ENCODE measurements at places on chromosomes 7 and 10.

GRCh38 chr7:74489997-74490945 lies 36.6 kb downstream of the GTF2IRD1 start:
- DNase-seq, result no peak

DNA sequence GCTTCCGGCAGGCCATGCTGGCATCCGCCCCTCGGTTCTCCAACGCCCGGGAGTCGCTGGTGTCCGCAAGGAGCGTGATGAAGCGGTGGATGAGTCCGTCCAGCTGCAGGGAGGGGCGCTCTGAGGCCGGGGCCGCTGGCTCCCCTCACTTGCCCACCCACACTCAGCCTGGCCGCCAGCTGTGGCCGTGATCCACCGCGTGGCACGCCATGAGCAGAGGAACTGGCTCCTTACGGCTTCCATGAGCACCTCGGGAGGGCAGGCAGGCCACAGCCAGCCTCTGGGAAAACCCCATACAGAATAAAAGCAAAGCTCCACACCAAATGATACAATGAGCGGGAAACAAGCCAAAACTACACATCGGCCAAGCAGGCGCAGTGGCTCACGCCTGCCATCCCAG lies 15.5 kb upstream of the MICALL2 start:
- DNase-seq, result no peak

DNA sequence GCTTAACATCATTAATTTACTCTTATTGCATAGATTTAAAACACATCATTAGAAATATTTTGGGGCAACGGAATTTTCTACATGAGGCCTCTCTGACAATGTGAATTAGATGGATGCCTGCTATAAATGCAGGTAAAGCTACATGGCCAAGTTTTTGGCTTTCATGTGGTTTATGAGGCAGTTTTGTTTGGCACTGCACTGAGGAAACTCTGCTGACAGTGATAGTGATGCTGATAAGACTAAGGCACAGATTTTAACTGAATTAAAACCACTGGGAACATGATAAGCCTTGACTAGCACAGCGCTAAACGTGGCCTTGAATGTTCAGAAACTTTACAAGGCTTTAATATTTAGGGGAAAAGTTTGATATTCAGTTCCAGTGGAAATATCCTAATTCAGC lies 114.3 kb upstream of the NOBOX start:
- no peak for DNase-seq

- no peak for DNase-seq
Observed at GRCh38 chr10:126216632-126216961, 171.7 kb downstream of the ADAM12 start.

GRCh38 chr10:96370584-96371157 lies 11.9 kb upstream of the OPALIN start:
- no peak for DNase-seq

DNA sequence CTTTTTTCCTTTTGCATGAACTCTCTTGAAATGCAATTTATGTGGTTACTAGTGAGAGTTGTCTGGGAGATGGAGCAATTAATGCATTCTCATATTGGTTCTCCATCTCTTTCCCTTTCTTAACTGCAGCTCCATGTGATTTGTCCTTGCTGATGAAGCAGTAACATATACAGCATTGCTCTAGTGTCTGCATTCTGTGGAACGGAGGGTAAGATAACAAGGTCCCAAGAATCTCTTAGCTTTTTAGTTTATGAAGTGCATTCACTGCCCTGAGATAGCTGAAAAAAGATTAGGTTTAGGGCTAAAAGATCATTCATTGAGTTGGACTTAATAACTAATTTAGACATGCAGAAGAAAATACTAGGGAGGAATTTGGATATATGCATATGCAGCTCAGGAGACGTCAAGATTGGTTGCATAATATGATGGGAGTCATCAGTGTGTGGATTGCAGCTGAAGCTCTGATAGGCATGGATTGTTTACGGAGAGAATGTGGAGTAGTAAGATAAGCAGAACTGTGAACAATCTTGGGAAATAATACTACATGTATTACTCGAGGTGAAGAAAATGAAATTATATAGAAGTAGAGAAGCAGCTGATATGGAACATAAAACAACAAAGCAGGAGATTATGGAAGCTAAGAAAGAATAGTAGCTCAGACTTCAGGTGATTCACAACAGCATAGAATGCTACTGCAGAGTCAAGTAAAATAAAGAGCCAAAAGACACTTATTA lies 404.7 kb downstream of the ARL4A start:
- no peak for DNase-seq

GRCh38 chr7:132501956-132502355 lies 74.3 kb downstream of the PLXNA4 start:
- no peak for DNase-seq

DNA sequence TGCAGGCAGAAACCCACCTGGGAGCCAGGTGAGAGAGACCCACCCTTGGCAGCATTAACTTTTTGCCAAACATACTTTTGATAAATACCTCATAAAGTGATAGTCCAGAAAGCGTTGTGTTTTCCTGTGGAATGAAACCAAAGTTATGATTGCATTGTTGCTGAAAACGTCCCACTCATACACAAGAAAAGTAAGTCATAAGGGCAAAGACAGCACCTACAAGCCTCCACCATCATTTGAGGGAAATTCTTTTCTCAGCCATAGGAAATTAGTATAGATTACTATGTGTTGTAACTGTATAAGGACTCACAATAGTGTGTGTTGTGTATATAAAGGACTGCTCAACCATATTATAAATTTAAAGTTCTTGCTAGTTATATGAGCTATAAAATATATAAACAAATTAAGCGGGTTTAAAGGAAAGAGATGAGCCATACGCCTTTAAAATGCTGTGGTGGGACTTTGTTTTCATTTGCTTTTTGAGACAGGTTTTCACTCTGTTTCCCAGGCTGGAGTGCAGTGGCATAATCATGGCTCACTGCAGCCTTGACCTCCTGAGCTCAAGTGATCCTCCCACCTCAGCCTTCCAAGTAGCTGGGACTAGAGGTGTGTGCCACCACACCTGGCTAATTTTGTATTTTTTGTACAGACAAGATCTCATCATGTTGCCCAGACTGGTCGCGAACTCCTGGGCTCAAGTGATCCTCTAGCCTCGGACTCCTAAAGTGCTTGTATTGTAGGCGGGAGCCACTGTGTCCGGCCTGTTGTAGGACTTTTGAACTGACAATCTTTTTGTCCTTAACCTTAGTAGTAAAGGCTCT lies 160.8 kb downstream of the PKD1L1 start:
- no peak for DNase-seq

GRCh38 chr10:103759100-103759781 lies 96.1 kb downstream of the SH3PXD2A start:
- peak; percentile 18 for DNase-seq
